ENCODE measurements at places on chromosomes 1 and 21. TPM values are rescaled to one million over a fixed set of nuclear protein-coding genes. Genes with fewer than 3 reads are reported as not detected.

Gene FCRLA
- not detected for total RNA-seq

Gene KCNJ15
- 34.8 TPM for total RNA-seq

GRCh38 chr1:12345350-12346217 is 115.8 kb downstream of the VPS13D start:
- DNase-seq, result no peak

DNA sequence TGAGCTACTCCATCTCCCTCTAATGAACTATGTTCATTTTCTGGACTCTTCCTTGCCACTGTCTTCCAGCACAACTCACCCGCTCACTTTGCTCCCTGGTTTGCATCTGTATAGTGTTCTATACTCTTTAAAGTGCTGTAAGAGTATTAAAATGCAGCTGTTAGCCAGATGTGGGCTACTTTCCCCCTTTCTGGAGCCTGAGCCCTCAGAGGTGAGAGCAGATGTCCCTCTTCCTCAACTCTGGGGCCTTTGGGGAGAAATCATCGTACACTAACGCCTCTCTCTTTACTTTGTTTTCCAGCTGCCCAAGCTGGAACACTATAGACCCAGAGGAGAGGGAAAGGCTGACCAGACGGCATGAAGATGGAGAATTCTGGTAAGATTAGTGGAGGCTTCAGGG is 39.4 kb downstream of the CAPN2 start:
- no peak for DNase-seq

- peak; percentile 76 for DNase-seq
Measured at GRCh38 chr1:39566441-39567137, 10.0 kb downstream of the PABPC4 start.

GRCh38 chr1:214364786-214365295 is 83.9 kb downstream of the SMYD2 start:
- no peak for DNase-seq

All from Calu3 (cell line).